ENCODE measurements at places on chromosomes 7 and 10.

DNA sequence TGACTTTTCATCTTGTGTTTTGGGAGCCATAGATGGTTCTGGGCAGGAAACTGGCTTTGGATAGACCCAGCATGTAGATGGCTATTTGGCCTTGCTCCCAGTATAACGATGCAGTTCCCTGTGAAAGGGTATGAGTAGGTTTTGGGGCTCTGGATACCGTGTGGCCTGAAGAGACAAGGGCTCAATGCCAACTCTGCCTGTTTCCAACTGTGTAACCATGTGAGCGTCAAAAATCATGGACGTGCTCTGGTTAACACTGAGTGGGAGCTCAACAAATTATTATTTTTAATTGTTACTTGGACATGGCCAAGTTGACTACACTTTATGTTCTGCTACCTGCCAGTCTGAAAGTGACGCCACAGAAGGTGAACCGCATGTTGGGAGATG, 41.8 kb downstream of the EGFR start:
- DNase-seq: no peak

GRCh38 chr7:157397036-157397720, 60.4 kb downstream of the DNAJB6 start:
- DNase-seq: no peak

DNA sequence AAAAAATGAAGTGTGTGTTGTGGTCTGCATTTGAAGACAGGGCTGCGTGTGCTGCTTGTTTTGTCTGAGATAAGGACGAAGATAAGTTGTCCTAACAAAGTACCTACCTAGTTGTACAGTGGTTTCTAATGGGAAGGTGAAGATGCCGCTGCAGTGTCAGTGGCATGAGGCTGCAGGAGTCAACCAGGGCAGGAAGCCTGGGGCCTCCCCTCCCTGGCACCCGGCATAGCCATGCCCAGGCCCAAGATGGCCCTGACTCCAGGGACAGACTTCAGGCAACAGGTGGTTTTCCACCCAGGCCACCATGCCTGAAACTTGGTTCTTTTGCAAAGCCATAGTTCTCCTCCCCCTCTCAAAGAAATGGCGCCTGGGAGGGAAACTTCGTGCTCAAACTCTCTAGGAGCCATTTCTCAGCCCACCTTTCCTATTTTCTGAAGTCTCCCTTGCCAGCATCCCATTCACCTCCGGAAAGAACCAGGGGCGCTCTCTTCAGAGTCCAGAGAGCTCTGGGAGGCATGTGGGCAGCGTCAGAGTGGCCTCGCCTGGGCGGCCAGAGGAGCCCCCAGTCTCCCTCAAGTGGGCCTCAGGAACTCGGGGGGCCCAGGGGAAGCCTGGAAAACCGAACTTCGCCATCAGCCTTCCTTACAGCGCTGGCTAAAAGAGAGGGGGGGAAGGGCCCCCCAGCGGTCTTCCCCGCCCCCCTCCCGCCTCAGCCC, 2.1 kb upstream of the KAT6B start:
- peak; percentile 32 for DNase-seq

DNA sequence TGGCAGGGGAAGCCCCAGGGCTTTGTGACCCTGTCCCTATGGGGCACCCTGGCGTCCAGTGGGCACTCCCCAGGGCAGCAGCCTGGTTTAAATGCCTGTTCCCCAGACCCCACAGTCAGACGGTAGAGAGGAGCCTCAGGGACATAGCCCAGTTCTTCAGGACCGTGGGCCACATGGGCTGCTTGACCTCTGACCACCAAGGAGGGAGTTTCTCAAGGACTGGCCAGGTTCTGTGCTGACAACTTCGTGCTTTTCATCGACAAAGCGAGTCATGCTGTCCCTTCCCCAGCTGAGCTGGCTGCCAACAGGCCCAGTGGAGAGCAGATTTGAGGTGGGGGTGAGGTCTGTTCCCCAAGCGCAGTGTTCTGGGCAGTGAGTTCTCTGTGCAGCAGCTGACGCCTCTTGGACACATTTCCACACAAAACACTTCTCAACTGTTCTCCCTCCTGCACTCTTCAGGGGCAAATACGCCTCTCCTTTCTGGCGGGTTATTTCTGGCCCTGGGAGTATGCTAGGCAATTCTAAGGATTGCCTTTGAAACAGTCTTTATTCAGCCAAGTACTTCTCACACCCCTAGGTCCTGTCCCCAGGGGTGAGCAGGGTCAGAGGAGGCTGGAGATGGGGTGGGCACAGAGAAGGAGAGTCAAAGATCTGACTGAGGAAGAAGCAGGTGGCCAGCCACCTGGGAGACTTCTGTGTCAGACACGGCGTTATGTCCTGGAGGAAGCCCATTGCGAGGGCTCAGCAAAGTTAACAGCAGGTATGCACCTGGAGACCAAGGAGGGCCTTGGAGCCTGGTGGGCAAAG, 57.3 kb upstream of the CAMK2B start:
- no peak for DNase-seq

DNA sequence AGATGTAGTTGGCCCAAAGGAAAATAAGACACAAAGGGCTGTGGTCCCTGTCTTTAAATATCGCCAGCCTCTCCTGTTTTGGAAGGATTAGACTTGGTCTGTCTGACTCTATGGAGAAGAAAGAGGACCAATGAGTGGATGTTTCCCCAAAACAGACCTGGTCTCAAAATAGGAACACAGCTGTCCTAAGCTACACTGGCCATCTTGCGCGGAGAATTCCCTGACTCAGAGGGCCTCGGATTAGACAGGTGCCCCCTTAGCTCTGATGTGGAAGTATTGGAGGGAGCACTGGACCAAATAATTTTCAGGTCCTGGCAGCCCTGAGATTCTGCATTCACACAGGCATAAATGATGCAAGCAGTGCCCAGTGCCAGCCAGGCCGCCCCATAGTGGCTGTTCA, 56.1 kb downstream of the CHST15 start:
- no peak for DNase-seq

DNA sequence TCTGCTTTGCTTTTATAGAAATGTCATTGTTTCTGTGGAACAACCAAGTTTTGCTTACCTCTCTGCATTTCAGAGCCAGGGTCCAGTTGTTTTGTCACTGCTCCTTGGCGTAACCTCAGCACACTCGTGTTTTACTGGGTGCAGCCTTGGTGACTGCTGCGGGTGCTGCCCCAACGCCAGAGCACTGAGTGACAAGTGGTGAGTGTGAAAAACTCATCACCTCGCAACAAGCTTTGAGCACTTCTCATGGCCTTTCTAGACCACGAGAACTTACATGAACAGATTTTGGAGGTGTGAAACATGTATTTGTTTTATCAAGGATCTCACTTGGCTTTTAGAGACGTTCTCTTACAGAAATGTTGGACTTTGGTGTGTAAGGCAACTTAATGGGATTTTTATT, 31.0 kb downstream of the GLRX3 start:
- no peak for DNase-seq

- peak; percentile 37 for DNase-seq
These were observed 17.2 kb downstream of the STAMBPL1 start for GRCh38 chr10:88896994-88897853.

- no peak for DNase-seq
These were observed 234.0 kb downstream of the SEMA3E start for GRCh38 chr7:83414947-83415346.

GRCh38 chr10:60283397-60283796, 106.3 kb downstream of the ANK3 start:
- DNase-seq: no peak

- no peak for DNase-seq
These were observed at the start of gene CLEC5A for GRCh38 chr7:141946796-141947195. Gene CLEC5A, minus strand, starts transcription at chr7:141946974. Its CDS starts 682 bp downstream, at chr7:141946292.

- no peak for DNase-seq
These were observed 49.6 kb downstream of the KAT6B start for GRCh38 chr10:74875966-74876365.

DNA sequence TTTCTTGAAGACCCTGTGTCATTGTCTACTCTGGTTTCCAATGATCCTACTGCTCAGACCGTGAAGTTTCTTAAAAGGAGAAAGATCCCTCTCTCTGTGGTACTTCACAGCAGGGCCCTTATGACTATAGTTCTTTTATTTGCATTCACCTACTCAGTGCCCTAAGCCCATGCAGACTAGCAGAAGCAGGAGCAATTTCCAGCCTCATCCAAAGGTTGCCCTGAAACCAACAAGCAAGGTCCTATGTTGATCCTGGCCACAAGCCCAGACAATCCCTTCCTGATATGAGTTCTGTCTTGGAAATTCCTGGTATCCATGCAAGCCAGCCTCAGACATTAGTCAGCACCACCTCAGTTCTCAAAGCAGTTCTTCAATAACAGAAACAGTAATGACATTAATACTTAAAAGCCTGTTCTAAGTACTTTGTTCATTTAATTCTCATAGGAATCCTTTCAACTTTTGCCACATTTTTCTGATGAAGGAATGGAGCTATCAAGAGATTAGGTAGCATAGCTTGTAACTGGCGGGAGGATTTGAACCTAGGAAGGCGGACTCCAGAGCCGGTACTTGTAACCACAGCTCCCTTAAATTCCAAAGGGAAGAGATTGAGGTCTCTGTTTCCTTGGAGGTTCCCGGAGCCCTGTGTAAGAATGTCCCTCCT, 58.1 kb upstream of the ST8SIA6 start:
- no peak for DNase-seq

DNA sequence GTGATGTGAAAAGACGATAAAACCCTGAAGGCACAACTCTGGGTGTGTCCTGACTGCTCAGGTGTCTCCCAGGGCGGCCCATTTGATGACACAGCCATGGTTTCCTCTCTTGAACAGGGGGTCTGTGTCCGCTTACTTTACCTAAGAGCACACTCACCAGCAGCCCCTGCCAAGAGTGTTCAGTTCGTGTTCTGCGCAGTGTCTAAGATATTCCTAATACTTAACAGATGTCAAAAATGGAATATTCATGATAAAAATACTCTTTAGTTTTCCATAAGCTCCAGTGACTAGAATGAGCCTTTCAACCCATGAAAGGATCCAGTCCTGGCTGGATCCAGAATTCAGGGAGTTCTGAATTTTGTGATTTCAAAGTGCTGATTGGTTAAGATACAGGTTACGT, 492.4 kb downstream of the TNS3 start:
- DNase-seq: no peak

DNA sequence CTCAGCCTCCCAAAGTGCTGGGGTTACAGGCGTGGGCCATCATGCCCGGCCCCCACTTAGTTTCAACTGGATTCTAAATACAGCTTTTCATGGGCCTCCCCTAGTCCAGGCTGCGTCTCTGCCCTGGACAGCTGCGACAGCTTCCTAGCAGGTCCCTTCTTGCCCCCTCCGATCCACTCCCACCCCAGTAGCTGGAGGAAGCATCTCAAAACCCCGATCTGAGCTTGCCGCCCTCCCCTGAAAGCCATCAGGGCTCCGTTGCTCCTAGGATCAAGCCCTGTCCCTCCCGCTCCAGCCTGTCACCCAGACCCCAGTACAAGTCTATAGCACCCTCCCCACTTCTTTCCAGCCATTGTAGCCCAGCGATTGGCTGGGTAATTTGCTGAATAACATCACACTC, 64.5 kb downstream of the VWA2 start:
- no peak for DNase-seq

DNA sequence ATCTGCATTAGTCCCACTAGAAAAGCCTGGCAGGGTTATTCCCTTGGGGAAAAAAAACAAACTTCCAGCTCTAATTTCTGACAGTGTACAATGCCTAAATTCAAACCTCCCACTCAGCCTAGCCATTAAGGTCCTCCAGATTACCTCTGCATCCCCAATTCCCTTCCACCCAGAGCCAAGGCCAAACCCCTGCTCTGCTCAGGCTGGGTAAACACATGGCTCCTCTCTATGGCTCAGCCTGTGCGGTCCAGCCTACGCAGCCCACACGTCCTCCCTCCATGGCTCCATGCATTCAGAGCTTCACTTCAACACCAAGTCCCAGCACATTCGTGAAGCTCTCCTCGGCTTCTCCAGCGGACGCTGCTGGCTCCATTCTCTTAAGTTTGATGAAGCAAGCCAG, 5.2 kb downstream of the DLG5 start:
- DNase-seq: no peak

DNA sequence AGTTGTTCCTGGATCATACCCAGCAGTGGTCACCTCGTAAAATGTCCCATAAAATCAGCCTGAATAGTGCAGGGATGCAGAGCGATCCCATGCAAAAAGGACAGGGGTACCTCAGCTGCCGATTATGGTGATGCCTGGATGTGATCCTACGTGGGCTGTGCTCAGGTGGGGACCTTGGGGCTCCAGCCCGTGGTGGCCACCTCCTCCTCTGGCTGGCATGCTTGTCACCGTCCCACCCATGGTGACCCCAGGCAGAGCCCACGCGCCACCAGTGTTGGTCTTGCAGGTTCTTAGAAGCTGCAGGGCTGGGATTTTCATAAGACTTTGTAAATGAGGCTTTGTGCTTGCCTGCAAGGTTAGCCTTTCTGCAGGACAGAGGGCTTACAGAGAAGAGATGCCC, 97.2 kb downstream of the GLRX3 start:
- DNase-seq: no peak

DNA sequence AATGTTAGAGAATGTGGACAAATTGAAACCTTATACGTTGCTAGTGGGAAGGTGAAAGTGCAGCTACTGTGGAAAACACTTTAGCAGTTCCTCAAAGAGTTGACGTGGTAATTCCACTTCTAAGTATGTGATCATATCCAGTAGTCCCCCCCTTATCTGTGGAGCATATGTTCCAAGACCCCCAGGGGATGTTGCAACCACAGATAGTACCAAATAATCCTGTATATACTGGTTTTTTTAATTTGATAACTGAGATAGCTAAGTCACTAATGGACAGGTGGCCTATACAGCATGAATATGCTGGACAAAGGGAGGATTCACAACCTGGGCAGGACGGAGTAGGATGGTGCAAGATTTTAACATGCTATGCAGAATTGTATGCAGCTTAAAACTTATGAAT, 36.8 kb downstream of the PCGF5 start:
- DNase-seq: no peak

DNA sequence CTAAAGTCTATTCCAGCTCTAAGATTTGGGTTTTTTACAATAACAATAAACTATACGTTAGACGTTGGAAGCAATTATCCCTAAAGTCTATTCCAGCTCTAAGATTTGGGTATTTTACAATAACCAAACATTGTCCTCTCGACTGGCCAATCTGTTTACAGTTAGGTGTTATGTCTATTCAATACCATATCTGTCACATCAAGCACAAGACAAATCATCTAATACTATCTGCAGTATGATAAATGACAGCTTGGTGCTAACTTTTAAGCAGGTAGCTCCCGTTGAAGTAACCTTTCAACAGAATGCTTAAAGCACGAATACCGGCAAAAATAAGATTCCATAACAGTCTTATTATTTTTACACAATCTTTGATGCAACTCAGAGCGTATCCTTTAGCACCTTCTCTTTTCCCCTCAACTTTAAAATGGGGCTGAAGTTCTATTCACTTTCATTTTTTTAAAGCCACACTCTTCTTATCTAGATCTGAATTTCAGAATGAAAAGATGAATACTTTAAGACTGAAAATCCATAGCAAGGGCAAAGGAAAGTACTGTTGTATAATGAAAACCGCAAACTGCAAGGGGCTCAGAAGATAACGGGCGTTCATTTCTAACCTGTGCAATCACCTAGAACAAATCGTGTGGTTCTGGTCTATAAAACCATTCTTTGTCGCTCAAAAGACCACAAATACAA, 925 bp downstream of the H2AZ2 start:
- DNase-seq: no peak

GRCh38 chr7:25642849-25643248, 414.6 kb upstream of the NPVF start:
- no peak for DNase-seq
